ENCODE measurements at places on chromosomes 2 and 18.

DNA sequence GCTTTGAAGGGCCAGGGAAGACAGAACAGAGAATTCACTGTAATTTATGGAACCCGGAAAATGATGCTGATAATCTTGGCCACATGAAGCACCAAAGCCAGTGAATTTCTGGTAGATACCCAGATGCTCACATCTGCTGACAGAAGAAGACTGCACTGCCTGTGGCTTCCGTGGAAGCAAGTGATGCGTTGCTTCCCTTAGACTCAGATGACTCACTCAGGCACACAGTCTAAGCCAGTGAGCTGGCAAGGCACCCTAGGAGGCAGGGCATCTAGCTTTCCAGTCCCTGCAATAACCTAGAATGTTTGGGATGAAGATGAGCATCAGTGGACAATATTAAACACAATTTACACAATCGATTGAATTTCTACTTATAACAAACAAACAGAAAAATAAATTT, 284.7 kb downstream of the CMPK2 start:
- no peak for DNase-seq

DNA sequence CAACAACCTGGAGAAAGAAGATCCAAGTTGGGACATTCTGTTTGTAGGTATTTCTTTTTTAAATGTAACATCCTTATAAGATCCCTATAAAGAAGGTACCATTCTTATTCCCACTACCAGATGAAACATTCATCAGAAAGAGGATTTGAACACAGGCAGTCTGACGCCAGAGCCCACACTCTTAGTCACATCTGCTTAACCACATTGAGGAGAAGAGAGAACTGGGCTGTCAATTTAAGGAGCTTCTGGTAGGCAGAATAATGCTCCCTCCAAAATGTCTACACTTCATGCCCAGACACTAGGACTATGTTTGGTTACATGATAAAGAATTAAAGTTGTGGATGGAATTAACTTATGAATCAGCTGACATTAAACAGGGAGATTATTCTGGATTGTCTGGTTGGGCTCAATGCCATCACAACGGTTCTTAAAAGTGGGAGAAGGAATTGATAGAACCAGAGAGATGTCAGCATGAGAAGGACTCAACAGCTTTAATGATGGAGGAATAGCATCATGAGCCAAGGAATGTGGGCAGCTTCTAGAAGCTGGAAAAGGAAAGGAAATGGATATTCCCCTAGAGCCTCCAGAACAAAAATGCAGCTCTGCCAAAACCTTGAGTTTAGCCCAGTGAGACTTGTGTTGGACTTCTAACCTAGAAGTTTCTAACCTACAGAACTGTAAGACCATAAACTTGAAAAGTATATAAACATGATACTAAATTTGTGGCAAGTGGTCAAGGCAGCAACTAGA, 82.2 kb downstream of the KLF7 start:
- no peak for DNase-seq

GRCh38 chr2:37619959-37620300, 51.5 kb downstream of the CDC42EP3 start:
- no peak for DNase-seq

- DNase-seq = no peak
These were observed 102.6 kb downstream of the BAZ2B start for GRCh38 chr2:159513745-159514144.

DNA sequence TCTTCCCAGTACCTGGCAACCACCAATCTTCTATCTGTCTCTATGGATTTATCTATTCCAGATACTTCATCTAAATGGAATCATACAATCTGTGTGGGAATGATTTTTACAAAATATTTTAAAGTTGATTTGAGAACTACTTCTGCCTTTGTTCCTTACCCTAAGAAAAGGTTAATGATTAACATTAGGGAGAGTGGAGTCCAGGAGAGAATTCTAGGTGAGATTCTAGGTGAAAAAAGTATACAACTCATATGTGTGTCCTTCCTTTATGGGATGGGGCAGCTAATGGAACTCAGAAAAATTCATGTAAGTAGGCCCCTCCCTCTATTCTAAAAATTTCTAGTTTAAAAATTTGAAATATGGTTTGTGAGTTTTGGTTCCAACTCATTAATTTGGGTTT, 35.9 kb upstream of the WDSUB1 start:
- no peak for DNase-seq

- no peak for DNase-seq
These were observed 21.6 kb upstream of the AGXT start for GRCh38 chr2:240846873-240847595.

GRCh38 chr2:166334805-166335204, 40.9 kb downstream of the SCN9A start:
- DNase-seq = no peak

- DNase-seq = no peak
These were observed 278.1 kb upstream of the ZEB2 start for GRCh38 chr2:144798034-144798433.

DNA sequence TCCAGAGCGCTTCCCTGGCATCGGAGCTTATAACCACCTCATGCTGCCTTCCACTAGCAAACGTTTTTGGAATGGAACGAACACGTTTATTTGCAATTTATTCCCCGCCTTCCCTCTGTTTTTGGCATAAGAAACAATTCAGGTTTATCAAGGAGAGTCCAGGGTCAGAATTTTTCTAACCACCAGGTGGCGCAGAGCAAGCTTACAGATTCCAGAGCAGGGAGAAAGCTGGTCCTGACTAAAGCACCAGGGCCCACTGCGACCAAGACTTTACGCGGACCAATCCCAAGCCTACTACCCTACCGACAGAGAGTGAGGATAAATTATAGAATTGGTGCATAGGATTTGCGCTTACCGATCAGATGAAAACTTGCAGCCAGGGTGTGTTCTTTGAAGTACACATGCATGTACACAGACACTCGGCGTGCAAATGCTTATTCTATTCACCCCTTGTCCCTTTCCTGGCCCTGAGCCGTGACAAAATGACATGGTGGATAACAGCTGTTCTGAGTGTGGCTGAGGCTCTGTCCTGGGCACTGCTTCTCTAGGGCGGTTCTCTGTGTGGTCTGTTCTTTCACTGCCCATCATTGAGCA, 34.7 kb downstream of the NAPG start:
- DNase-seq = peak; percentile 51

GRCh38 chr2:132607426-132608090, 62.4 kb downstream of the LYPD1 start:
- DNase-seq = no peak

GRCh38 chr18:27184115-27185024, 738 bp downstream of the CHST9 start:
- DNase-seq = no peak

DNA sequence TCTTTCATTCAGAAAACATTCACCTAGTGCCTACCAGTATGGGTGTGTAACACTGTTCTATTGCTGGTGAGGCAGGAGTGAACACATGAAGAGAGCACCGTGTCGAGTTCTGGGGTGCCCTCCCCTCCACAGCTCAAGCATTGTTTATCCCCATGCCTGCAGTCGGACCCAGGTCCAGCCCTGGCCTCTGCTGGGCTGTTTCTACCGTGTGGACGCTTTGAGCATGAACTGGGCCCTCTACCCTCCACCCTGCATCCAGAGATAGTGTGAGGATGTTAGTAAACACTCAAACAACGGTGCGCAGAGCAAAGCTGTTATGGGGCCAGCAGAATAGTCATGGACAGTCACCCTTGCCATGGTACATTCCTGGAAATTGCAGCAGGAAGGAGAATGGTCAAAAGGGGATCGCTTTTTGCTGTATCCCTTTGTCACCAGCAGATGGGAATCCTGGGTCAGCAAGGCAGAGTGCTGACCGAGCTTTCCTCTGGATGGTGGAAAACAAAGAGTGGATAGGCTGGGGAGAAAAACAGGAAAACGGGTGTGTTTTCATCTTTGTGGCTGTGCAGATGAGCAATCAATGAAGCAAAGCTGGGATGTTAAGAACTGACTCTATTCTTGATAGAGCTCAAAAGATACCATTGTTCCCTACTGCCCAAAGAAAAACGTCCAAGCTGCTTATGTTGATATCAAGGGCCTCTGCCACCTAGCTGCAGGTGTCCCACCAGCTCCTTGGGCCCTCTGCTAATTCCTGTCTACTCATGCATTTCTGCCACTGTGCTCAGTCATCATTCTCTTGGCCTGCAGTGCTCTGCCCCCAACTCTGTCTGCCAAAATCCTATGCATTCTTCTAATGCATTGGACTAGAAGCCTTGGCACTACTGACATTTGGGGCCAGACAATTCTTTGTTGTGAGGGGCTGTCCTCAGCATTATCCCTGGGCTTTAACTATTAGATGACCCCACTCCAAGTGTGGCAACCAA, 38.7 kb downstream of the REEP1 start:
- no peak for DNase-seq

GRCh38 chr2:27852691-27853090, 37.5 kb downstream of the RBKS start:
- no peak for DNase-seq

DNA sequence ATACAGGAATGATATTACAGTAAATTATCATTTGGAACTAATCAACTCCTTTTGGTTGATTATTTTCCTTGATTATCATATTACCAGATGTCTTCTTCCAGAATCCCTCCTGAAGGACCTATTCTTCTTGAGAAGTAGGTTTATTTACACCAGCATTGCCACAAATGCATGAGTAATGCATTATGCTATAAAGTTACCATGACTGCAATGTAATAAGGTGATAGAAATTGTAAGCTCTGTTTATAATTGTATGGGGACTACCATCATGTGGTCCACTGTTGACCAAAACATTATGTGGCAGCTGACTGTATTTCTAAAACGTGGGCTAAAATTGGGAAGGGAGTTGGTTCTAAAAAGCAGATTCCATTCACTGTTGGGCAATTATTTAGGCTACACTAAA, 602.2 kb downstream of the NYAP2 start:
- no peak for DNase-seq

DNA sequence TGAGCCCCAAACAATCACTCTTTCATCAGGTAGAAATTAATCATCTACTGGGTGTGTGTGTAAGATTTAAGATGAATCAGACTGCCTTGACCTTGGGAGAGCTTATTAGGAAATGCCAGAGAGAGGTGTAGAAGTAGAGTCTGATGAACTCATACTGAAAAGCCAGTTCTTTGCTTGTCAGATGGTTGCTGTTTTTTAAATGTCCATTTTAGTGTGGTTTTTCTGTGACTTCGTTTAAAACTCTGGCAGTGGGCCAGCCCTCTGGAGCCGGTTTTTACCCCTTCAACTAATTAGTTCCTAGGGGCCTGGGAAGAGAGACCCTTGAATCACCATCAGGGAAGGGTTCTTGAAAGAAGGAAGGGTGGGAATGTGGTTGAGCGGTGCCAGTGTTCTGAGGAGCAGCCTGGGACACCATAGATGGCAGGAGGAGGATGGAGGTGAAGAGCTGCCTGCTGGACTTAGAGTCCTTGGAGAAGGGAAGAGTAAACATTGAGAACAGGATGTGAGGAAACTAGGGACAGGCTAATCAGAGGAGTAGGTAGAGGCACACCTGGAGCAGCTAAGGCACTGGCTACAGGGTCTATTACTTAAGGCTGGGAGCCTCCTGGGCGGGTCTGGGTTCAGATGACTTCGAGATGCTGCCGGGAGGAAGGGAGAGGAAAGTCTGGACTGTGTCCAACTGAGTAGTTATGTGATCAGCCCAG, 66.1 kb downstream of the LRRFIP1 start:
- no peak for DNase-seq

DNA sequence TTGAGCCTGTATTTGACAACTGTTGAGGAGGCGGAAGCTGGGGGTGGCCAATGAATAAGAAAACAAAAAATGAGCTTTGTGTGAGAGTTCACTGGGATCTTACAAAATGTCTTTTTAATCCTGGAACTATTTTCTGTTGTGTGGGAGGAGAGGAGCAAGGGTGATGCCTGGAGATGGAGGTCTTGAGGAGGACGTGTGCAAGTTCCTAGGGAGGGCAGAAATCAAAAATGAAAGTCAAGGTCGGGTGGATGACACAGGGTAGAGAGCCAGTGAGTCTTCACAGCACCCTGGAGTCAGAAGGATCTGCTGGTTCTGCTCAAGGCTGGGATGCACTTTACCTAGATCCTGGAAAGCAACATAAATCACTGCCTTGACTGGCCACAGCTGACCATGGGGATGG, 180.3 kb upstream of the PKDCC start:
- no peak for DNase-seq

DNA sequence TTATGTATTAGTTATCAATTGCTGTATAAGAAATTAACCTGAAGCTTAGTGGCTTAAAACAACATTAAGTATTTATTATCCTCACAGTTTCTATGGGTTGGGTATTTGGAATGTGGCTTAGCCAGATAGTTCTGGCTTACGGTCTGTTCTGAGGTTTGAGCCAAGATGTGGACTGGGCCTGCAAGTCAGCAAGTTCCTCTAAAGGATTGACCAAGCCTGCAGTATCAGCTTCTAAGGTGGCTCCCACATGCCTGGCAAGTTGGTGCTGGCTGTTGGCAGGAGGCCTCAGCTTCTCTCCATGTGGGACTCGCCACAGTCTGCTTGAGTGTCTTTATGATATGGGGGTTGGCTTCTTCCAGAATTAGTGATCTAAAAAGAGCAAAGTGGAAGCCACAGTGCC, 45.0 kb upstream of the TCF4 start:
- DNase-seq = no peak

- no peak for DNase-seq
These were observed 76.6 kb upstream of the ZFP36L2 start for GRCh38 chr2:43302961-43303494.

DNA sequence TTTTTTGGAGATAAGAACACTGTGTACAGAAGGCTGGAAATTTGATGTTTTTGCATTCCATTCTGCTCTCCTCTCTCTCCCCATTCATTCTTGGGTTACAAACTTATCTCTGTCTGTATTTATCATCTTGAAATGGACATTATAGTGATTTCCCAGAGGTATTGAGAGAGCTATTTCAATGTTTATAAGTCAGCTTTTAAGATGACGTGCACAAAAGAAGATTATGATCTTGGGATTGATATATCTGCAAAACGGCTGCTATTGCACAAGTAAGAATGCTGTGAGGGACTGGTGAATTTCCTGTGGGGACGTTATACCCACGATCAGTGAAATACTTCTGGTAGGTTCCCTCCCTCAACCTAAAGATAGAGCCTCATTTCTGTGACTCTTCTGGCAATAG, 61.0 kb upstream of the DTNA start:
- DNase-seq = no peak

DNA sequence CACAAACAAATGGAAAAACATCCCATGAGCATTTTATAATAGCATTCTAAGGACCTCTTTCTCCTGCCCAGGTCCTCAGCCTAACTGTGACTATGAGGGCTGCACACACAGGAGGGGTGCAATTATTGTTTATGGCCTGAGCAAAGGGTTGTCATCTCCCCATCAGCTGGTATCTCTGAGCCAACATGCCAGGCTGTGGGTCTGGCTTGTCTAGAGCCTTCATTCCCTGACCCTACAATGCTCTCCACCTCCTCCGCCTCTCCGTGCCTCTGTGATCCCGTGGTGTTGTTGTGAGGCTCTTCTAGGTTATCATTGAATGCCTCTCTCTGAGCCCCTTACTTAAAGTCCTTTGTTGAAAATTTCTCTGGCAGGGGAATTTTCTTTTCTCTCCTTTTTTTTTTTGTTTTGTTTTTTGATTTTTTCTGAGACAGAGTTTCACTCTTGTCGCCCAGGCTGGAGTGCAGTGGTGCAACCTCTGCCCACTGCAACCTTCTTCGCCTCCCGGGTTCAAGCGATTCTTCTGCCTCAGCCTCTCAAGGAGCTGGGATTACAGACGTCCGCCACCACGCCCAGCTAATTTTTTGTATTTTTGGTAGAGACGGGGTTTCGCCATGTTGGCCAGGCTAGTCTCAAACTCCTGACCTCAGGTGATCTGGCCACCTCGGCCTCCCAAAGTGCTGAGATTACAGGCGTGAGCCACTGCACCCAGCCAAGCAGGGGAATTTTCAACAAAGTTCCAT, 126.4 kb downstream of the SMAD7 start:
- DNase-seq = no peak

Data from CD4-positive, alpha-beta T cell treated with Interleukin-12 subunit alpha and Interleukin-12 subunit beta, for 1 hour (primary cell).